ENCODE measurements at places on chromosomes 3 and 15.

GRCh38 chr3:105367063-105367405 lies 325 bp downstream of the ALCAM start:
- DNase-seq, result no peak

DNA sequence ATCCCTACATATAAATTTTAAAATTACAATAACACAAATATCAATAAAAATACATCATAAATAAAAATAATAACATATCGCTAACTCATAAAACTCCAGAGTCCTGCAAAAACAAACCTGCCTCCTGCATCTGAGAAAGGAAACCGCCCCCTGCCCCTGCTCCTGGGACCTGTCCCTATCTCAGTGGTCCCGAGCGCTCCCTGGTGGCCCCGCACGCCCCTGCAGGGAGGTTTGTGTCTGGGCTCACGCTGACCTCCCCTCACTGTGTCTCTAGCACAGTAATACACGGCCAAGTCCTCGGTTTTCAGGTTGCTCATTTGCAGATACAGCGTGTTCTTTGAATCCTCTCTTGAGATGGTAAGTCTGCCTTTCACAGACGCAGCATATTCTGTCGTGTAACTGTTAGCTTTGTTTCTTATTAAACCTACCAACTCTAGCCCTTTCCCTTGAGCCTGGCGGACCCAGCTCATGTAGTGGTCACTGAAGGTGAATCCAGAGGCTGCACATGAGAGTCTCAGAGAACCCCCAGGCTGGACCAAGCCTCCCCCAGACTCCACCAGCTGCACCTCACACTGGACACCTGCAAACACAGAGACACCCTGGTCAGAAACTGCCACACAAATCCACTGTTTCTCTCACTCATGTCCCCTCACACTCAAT lies 554.1 kb downstream of the GOLGA6L6 start:
- peak; percentile 2 for DNase-seq

DNA sequence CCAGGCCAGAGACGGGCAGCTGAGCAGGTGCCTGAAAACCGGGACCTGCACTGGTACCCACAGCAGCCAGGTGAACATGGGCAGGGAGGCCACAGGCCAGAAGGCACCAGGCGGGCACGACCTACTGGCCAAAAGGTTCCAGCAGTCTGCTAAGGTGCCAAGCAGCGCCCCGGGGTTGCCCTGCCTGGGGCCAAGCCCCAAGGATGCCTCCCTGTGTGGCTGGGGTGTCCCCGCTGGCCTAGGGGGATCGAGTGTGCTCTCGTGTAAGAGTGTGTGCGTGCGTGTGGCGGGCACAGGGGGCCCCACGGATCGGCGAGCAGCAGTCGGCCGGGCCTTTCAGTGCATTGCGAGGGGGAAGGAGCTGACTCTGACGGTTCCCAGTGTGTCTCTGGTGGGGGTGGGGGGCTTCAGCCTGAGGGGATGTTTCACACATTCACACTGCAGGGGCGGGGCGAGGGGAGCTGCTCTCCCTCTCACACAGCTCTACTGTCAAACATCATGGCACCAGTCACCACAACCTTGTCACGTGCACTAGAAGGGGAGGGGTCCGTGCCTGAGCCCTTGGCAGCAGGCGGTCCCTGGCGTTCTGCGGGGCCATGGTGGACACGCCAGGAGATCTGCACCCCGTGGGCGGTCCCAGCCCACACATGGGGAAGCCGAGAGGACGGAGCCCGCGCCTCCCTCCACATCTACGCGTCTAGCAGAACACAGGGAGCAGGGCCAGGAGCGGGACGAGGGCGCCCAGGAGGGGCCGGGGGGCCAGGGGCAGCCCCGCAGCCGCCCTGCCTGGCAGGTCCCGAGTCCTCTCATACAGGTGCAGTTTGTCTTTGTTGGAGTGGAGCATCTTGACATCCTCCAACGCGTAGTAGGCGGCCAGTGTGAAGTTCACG lies 44.5 kb downstream of the RGMA start:
- no peak for DNase-seq

DNA sequence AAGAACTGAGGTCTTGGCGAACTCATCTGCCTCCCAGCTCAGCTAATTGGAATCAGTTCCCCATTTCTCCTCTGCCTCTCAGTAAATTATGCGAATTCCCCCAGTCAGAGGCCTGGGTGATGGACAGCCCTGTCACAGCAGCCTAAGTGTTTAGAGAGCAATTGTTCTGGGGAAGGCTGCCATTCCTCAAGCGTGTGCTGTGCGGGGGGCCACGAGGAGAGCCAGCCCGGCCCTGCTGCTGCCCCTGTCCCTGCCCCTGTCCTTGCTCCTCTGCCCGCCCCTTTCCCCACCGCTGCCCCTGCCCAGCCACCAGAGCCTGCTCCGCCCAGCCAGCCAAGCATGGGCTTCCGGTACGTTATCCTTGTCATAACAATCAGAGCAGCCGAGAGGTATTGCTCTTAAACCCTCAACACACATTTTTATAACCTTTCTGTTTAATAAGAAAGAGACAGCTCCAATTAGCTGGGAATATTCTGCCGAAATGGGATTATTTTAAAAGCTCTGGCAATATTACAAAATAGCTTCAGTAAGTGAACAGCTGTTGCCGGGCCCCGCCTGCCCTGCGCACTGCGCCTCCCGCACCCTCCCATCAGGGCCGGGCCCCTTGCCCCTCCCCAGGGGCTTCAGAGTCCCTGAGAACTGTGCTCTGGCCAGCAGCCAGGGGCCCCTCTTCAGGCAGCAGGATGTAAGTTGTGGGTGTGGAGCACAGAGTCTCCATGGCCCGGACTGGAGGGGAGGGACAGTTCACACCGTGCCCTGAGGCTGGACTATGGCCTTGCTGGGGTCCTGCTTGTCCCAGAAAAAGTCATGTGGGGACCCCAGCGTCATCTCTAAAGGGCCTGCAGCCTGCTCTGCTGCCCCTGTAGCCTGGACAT lies 12.4 kb upstream of the CACNA2D2 start:
- no peak for DNase-seq

DNA sequence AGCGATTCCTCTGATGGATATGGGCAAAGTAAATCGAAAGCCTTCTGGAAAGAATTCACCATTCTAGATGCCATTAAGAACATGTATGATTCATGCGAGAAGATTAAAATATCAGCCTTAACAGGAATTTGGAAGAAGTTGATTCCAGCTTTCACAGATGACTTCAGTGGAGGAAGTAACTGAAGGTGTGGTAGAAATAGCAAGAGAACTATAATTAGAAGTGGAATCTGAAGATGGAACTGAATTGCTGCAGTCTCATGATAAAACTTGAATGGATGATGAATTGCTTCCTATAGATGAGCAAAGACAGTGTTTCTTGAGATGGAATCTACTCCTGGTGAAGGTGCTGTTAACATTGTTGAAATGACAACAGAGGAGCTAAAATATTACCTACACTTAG lies 30.1 kb upstream of the TBC1D23 start:
- no peak for DNase-seq

GRCh38 chr3:144875211-144875610 lies 903.6 kb downstream of the DIPK2A start:
- DNase-seq, result no peak

DNA sequence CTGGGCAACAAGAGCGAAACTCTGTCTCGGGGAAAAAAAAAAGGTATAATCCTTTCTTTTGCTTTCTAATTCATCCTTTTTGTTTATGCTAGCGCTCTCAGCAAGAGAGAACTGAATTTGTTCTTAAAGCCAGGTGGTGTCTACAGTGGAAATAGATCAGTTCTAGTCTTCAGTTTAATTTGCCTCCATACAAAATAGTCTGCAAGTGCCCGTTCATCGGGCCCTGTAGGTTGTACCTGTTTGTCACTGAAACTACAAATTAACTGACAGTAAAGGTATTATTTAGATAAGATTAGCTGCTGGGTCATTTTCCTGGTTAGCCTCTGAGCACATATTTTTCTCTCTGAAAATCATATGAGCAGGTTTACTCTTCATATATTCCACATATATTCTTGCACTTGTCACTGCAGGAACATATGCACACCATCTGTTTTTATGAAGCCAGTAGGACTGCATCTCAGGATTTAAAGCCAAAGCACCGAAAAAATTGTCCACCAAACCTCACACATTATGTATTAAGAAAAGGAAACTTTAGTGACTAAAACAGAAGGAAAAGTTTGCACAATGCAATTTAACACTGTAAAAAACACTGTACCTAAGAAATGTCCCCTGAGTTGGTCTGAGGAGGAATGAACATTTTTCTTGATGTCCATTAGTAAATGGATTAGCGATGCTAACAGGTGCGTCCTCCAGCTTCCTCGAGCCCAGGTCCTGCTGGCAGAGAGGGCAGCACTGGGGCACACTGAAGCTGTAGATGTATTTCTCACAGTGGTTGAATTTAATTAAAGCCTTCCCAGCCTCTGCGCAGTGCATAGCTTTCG lies 437 bp downstream of the MKRN2OS start:
- DNase-seq, result no peak

DNA sequence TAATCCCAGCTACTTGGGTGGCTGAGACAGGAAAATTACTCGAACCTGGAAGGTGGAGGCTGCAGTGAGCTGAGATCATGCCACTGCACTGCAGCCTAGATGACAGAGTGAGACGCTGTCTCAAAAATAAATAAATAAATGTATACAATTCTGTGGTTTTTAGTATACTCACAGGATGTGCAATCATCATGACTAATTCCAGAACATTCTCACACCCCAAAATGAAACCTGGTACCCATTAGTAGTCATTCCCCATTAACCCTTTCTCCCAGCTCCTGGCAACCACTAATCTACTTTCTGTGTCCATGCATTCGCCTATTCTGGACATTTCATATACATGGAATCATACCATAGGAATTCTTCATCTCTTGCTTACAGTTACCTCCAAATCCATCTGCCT lies 44.5 kb downstream of the LRRFIP2 start:
- DNase-seq, result no peak

- no peak for DNase-seq
Measured at GRCh38 chr3:71035314-71035713, 548.2 kb downstream of the FOXP1 start.

DNA sequence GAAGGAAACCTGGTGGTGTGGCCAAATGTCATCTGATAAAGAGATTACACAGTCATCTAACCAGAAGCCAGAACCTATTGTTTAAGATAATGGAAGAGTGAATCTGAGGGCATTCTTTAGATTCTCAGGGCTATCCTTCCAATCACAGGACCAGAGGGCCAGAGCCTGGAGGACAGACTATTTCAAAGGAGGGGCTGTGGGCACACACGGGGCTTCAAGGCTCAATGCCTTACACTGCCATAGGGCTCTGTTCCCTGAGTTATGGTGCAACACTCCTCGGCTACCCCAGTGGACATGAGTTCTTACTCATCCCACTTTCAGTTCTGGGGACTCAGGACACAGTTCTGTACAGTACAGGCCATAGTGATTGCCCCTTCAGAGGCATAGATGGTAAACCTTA lies 343.9 kb upstream of the ALCAM start:
- no peak for DNase-seq

GRCh38 chr3:39290255-39290654 lies 10.4 kb upstream of the CX3CR1 start:
- DNase-seq, result no peak

GRCh38 chr15:79412010-79412409 lies 20.1 kb upstream of the MINAR1 start:
- DNase-seq, result no peak

GRCh38 chr3:21562243-21562642 lies 188.8 kb downstream of the ZNF385D start:
- DNase-seq, result no peak

DNA sequence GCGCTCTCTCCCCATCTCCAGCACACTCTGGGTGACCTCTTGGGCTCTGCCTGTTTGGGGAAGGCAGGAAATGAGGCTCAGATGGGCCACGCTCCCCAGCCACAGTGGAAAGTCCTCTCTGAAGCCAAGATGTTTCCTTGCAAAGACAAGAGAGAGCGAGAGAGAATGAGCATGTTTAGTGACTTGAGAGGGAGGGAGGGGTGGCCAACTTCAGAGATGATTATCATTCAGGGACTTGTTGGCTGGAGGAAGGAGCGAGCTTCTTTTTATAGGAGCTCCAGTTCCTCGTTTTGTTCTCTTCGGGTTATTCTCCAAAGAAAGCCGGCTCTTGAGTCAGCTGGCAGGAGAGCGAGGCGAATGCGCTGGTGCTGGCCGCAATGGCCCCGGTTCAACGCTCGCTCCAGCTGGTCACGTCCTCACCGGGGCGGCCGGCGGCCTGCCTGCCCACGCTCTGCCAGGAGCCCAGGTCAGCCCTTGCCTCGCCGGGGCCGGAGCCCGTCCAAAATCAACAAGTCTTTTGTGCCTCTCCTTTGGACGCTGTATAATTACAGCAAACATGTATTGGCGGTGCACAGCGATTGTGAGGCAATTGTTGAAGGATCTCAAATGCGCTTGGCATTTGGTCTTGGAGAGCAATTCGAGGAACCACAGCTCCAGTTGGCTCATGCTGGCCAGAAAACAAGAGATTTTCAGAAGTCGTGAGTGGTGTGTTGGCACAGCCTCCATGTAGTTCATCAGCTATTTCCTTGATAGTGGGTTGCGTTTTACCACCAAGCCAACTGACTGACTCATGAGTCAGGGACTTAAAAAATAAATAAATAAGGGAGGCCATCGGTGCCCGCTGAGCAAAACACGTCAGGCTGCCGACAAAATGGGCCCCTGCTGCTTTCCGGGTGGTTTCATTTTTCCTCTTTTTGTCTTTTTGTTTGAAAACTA lies 288.6 kb downstream of the UACA start:
- no peak for DNase-seq

GRCh38 chr3:45964139-45964538 lies 20.9 kb downstream of the CXCR6 start:
- peak; percentile 29 for DNase-seq

DNA sequence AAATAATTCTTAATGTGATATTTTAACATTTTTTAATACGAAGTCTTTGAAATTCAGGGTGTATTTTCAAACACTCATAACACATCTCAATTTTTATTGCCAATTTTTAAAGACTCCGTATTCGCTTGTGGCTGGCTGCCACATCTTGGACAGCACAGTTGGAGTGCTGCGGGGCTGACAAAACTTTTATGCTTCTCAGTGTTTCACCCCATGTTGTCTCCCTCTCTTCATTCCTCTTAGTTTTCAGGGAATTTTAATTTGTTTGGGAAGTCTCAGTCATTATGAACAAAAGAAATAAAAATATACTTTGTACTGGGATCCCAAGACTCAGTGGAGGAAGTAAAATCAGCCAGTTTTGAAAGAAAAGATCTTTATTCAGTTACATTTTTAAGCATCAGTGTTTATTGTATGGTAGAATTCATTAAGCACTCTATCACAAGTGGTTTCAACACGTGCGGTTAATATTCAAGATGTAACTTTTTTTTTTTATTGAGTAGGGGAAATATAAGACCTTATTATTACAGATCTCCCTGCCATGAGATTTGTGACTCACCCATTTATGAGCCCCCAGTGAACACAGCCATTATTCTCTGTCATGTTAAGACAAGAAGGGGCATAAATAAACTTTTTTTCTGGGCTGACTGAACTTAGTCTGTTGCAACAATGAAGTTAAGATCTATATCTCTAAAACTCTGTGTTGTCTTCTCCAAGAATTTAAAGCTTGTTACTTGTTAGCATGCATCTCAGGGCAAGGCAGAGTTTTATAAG lies 26.8 kb downstream of the KAT2B start:
- DNase-seq, result no peak

DNA sequence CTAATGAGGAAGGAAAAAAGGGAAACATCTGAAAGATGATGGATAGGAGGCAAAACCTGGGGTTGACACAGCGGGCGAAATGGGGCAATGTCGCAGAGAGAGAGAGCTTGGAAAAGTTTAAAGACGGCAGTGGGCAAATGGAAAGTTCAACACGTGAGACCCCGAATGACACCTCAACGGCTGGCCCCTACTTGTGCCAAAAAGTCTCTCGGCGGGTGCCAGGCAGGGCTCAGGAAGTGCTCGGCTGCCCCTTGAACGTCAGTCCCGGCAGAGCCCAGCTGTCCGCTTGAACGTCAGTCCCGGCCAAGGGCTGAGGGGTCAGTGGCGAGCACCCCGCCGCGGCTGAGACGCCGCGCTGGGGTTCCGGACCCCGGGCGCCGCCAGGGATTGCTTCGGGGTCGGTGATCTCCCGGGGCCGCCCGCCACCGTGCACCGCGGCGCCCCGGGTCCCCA lies 658 bp downstream of the EOGT start:
- DNase-seq, result no peak

All from stimulated activated CD4-positive, alpha-beta T cell treated with anti-CD3 and anti-CD28 coated beads, TNF-alpha, amount 100 ng/mL, for 48 hours (primary cell).